ENCODE measurements at places on chromosomes 6 and 20.
A peak's percentile ranks its signal among the peaks of the same experiment; 100 is the strongest.

DNA sequence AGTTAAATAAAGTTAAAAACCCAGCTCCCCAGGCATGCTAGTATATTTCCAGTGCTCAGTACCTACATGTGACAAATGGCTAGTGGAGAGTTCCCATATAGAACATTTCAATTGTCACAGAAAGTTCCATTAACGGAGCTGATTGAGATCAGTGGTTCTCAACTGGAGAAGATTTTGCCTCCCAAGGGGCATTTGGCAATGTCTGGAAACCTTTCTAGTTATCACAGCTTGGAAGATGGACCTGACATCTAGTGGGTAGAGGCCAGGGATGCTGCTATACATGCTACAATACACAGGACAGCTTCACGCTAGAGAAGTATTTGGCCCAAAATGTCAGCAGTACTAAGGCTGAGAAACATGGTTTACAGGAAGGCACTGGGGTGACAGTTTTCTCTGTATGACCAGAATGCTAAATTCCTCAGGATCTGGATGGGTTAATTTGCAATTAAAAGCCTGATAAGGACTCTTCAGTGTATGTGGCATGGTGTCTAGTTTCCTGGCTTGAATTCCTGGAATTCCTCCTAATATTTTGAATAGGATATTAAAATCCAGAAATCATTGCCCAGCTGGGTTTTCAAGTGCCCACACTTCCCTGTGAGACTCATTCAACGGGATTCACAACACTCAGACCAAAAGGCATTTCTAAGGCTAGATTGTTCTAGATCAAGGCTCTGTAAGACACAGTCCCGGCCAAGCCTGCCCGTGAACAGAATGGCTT is 84.7 kb upstream of the SALL4 start:
- DNase-seq = no peak

DNA sequence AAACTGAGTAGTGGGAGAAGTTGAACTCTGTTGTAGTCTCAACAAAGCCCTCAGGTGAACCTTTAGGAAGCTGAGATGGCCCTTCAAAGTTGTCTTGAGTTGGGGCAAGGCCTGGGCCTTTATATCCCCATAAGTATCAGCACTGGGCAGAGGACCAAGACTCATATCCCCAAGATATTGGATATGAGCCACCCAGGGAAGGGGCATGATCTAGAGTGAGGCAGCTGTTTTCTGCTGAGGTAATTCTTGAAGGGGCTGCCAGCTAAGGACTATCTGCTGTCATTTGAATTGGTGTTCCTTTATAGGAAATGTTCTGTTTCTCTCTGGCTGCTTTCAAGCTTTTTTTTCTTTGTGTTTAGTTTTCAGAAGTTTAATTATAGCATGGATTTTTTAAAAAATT is 140.7 kb upstream of the FLRT3 start:
- DNase-seq = no peak

GRCh38 chr6:84242265-84242664 is 14.8 kb upstream of the CEP162 start:
- no peak for DNase-seq

DNA sequence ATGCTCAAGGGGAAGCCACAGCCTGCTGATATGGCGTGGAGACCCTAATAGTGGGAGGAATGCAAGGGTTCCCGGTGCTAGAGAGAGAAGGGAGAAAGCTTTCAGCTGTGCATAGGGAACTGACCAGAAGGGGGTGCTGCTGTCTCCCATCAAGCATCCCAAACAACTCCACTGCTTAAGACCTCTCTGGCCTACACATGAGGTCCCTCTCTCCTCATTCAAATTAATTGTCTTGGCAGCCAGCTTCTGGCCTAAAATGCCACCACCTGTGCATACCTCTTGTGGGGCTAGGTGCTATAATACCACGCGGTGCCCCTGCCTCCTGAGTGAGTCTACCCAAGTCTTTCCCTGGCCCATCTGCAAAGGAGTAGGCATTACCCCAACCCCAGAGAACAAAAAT is 14.5 kb downstream of the ADISSP start:
- peak; percentile 85 for DNase-seq

DNA sequence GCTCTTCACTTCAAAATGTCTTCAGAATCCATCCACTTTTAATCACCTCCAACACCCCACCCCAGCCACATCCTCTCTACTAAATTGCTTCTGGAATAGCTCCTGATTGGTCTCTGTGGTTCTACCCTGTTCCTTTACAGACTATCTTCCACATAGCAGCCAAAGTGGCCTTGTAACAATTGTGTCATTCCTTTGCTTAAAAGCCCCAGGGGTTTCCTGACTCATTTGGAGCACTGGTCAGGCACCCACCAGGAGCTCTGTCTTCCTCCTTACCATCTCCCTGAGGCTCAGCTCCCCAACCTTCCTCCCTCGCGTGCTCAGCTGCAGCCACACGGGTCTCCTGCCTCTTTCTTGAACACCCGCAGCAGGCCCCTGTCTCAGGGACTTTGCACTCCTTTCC is 126.8 kb downstream of the HIVEP1 start:
- DNase-seq = no peak

GRCh38 chr6:5481033-5481432 is 219.7 kb downstream of the FARS2 start:
- no peak for DNase-seq

DNA sequence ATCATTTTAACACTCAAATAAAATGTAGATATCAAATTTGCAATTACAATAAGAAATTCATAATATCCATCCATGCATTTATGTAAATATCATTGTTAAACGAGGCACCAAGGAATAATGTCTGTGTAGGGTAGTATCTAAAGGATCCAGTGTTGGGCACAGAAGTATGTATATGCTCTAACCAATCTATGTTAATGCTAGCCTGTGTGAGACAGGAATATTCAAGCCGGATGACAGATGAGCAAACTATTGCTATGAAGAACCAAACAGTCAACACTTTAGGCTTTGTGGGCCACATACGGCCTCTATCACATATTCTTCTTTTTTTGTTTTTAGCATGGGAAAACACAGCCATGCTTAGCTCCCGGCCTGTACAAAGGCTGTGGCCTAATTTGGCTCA is 45.0 kb downstream of the HUS1B start:
- no peak for DNase-seq

DNA sequence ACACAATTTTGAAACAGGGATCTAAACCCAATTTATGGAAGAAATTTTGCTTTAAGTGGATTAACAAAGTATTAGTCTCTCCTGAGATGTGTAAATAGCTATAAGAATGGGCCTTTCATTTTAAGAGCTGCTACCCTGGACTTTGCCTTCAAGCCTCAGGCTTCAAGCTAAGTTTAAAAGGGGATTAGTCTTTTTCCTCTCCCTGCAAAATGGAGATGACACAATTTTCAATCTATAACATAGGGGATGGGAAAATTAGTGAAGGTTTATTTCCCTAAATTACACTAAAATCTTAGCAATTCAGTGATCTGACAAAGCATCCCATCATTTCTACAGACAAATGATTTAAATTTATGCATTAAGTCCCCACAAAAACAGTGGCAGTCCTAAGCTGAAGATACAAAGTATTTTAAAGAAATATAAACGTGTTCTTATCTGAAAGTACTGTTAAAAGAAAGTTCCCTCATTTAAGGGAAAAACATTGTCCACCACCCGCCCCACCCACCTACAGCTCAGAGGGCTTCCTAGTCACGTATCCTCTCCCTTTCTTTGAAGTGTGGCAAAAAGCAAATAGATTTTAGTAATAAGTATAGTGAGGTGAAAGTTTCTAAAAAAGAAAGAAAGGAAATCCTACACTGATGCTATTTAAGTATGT is 14.5 kb downstream of the ARHGAP18 start:
- no peak for DNase-seq

- DNase-seq = no peak
These were observed 57.6 kb downstream of the ZNF831 start for GRCh38 chr20:59221049-59221706.

DNA sequence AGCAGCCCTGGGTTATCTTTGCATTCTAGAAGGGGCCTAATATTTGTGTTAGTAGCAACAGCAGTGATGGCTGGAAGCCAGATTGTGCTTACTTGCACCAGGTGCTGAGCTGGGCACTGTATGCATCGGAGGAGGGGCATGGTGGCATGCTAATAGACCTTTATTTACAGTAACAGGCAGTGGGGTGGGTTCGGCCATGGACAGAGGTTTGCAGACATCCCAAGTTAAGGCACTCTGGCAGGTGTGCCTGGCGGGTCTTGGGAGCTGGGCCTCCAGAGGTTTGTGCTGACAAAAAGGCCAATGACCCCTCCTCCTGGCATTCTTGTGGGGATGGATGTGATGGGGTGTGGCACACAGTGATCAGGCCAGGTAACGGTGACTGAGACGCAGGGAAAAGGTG is 39.0 kb upstream of the CD93 start:
- DNase-seq = no peak

- no peak for DNase-seq
These were observed 921.8 kb upstream of the GJE1 start for GRCh38 chr6:141210901-141211300.

- no peak for DNase-seq
These were observed 349.2 kb downstream of the MAFB start for GRCh38 chr20:40339661-40340449.

DNA sequence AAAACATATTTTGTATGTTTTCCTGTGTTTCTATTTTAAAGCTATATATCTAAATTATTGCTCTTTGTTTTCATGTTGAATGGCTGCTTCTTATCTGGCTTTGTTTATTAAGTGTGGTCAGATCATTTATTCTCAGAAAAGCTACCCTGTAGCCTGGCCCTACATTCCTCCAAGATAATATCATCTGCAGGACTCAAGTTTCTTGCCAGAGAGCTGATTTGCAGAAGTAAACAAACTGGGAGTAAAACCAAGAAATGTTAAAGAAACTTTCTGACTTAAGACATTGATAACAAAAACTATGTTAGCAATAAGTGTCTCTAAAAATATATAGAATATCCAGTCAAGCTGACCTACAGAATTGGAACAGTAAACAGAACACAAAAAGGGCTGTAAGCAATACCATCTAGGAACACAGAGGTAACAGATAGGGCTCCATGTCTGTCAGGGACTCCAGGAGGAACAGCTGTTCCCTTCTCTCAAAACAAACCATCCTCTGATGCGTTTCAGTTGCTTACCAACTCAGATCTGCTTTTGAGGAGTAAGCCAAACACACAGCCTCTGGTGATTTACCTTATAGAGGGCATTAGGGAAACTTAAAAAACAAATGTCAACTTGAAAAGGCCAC is 17.5 kb upstream of the CEP85L start:
- DNase-seq = no peak

DNA sequence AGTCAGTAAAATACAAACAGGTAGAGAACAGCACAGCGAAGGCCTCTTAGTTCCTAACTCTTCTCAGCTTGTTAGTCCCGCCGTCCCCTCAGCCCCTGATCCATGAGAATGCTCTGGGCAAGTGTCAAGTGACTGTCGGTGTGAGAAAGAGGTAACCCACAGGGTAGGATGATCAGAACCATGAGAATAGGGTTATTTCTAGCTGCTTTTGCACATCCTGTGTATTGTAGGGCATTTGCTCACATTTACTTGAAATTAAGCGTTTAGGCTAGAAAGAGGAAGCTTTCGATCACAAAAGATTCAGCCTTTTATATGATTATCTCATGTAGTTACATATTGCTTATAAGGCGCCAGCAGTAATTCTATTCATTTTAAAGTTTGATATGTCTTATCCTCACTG is 103.0 kb upstream of the PDE10A start:
- DNase-seq = no peak

- no peak for DNase-seq
These were observed 41.1 kb downstream of the KLHL31 start for GRCh38 chr6:53624502-53624901.

- peak; percentile 12 for DNase-seq
These were observed 20.1 kb downstream of the ECT2L start for GRCh38 chr6:138815797-138816528.

DNA sequence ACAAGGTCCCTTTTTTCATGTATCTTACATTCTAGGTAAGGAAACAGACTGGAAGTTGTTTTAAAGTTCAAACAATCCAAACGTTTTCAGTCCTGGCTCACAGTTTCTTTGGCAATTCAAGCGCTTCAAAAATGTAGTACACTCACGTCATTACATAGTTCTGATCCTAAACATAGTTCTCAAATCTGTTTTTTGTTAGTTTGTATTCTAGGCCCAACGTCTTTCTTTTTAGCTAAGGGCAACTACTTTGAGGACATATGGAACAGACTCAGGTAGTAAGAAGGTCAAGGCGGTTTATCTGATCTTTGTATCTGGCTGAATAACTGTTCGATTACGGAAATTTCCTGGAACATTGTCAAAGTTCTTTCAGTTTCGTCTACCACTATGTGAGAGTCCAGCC is 36.9 kb upstream of the PLCB4 start:
- DNase-seq = no peak

DNA sequence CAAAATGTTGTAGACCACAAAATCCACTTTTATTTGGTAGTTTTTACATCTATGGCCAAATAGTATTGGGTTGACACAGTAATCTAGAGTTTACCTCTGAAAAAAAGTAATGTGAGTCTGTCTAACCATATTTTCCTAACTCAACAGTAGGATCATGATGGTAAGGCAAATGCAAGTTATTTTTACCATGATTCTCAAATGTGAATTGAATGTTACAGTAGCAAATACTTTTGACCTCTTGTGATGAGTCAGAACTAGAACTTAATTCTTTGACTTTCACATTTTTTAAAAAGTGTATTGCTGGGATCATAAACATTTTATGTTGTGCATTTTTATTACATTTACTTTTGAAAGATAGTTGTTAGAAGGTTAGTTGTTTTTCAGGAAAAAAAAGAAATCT is 22.0 kb downstream of the RNF146 start:
- DNase-seq = no peak

GRCh38 chr20:1336699-1337367 is 7.9 kb upstream of the SDCBP2 start:
- no peak for DNase-seq

DNA sequence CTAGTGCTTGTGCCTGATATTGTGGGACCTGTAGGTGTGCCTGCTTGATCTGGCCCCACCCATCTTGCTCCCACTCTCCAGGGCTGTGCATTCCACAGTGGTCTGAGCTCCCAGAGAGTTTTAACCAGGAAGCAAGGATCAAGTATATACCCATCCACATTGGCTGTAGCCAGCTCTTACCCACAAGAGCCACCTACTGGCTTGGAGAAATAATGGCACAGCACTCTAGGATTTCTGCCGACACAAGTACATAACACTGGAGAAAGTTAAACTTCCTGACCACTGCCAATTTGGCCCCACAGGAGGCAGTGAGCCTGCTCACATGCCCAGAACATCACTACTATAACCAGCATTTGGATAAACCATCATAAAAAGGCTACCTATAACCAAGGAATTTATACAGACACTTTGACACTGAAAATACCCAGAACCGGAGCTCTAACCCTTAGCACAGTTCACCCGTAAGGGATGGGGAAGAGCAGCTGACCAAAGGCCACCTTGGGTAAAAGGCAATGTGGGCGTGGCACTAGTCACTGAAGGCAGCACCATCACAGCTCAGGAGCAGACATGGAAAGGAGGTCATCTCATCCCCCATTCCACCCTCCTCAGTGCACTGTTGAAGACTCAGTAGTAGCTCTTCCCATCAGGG is 440.4 kb downstream of the BTBD3 start:
- DNase-seq = no peak

- no peak for DNase-seq
These were observed 19.2 kb downstream of the HMGN3 start for GRCh38 chr6:79215213-79215824.

GRCh38 chr6:91506509-91506908 is 919.6 kb upstream of the MAP3K7 start:
- no peak for DNase-seq

Data from H54 (cell line).